ENCODE measurements at places on chromosomes 6 and 20.

DNA sequence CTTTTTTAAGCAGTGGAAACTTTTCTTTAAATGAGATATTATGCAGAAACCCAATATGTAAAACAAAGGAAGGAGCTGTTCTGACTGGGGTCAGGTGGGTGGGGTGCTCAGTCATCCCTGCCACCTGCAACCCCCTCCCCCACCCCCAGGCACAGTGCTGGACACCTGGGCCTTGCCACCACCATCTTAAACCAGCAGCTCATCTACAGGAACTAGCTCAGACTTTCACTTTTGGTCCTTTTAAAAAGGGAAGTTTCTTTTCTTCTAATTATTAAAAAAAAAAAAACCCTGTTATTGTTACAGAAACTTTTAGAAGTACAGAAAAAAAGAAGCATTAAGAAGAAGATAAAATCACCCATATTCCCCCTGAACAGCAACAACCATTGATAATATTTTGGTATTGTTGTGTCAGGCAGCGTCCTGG, 37.1 kb downstream of the PPP1R16B start:
- DNase-seq = no peak

- DNase-seq = no peak
Measured at GRCh38 chr6:4017834-4018170, 61.1 kb downstream of the FAM217A start.

GRCh38 chr20:16111852-16112412, 461.3 kb downstream of the KIF16B start:
- no peak for DNase-seq

GRCh38 chr6:38119516-38119915, 300.0 kb downstream of the ZFAND3 start:
- no peak for DNase-seq

DNA sequence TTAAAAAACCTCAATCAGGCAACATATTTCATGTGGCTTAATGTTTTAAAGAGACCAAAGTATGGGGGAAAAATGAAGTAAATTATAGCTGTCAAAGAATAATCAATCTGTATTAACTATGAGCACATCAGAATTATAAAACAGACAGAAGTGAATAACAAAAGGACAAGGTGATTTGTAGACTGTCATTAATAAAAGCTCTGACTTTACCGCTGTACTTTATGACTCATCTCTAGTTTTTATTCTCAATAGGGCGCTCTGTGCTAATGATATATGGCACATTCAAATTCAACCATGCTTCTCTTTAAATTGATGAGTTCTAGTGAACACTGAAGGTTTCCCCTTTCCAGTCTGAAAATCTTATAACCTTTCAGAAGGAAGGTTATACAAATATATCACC, 72.0 kb downstream of the PREP start:
- no peak for DNase-seq

GRCh38 chr6:5622276-5623005, 361.1 kb downstream of the FARS2 start:
- DNase-seq = no peak

DNA sequence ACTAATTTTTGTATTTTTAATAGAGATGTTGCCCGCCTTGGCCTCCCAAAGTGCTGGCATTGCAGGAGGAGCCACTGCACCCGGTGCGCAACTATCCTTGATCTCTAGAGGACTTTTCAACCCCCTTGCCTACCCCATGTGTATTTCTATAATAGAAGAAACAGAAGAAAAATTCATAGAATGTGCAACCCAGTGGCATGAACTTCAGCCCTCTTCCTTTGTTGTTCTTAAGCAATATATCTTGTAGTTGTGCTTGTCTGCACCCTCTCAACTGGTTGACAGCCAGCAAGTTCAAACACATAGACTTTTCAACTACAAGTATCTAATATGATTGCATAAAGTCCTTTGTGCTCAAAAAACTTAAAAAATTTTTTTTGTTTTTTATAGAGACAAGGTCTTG, 72.3 kb upstream of the NCOA3 start:
- DNase-seq = no peak

- no peak for DNase-seq
Measured at GRCh38 chr6:3392930-3393835, 63.7 kb downstream of the SLC22A23 start.

DNA sequence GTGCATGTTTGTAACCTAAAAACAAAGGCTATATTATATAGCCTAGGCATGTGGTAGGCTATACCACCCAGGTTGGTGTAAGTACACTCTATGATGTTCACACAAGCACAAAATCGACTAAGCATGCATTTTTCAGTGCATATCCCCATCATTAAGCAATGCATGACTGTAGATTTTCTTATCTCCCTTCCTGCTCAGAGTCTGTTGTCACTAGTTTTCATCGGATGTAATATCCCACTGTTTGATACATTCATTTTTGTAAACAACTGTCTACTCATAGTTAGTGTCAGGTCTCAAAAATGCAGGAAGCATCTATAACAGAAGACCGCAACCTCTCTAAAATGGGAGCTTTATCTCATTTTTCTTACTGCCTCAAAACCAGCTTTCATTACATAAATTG, 70.7 kb downstream of the GFRAL start:
- DNase-seq = no peak

DNA sequence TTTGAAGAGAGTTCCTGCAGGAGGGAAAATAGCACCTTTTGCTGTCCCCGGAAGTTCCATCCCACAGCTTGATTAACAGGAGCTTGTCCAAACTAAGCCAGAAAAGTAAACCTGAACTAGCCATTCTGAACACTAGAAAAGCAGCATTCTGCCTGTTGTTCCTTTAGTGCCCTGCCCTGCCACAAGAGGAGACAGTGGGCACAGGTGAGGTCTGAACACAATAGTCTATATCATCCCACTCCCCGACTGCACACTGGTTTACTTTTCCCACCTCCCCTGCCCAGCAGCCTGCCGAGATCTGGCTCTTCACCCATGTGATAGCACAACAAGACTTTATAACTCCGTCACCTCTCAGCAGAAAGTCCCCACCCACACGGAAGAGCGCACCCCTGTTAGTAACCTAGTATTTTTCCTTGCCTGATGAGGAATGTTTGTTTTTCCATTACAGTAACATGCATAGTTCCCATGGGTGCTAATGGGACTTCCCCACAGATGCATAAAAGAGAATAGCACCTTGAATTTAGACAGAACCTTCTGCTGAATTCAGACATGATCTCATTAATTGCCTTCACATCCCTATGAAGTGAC, 59.7 kb downstream of the TFAP2A start:
- DNase-seq = no peak

DNA sequence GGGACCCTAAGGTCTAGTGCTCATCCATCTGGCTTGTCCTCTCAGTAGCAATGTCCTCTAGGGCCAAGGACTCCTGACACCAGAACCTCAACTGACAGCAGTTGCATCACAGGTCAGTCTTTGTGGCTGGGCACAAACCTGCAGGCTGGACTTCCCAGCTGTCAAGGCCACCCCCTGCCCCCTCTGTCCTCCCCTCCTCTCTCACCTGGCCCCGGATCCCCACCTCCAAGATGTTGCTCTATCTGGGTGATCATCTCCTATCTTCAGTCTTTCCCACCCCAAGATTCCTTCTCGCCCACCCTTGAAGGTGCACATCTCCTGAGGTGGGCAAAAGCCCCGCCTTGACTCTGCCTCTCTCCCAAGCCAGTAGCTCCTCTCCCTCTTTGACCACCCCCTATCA, 131.8 kb upstream of the SRSF6 start:
- no peak for DNase-seq
